ENCODE measurements at places on chromosomes 4 and X.

- DNase-seq: no peak
Measured at GRCh38 chr4:21716531-21716930, 232.0 kb downstream of the KCNIP4 start.

GRCh38 chr4:175639346-175639745, 172.7 kb downstream of the GPM6A start:
- no peak for DNase-seq

DNA sequence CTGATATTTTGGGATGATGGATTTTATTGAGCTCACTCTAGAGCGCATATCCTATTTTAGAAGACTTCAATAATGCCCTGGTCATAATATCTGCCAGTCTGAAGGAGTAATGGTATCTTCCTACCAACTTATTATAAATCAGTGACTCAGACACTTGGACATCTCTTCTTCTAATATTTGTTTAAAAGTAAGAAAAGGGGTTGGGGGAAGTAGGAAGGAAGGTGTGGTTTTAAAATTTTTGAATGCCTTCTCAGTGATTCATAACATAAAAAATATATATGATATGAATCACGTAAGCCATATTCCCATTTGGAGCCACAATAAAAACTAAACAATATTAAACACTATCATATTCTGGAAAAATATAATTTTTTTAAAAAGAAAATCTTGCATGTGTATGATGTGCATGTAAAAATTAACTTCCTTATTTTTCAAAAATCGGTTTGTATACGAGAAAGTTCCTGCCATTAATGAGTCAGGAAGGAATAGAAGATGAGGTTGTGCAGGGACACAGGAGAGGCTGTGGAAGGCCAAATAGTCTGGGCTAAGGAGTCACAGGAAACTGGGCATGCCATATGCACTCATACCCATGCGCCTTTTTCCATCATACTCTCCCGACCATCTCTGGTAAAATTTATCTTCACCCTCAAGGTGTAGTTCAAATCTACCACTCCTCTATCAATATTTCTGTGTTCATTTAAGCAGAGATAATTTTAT, 286.5 kb downstream of the EPHA5 start:
- no peak for DNase-seq

- DNase-seq: no peak
Measured at GRCh38 chr4:52251864-52252263, 200.8 kb downstream of the SPATA18 start.
